ENCODE measurements at places on chromosomes 16 and 17. TPM values are rescaled to one million over a fixed set of nuclear protein-coding genes. Genes with fewer than 3 reads are reported as not detected.
A peak's percentile ranks its signal among the peaks of the same experiment; 100 is the strongest.

DNA sequence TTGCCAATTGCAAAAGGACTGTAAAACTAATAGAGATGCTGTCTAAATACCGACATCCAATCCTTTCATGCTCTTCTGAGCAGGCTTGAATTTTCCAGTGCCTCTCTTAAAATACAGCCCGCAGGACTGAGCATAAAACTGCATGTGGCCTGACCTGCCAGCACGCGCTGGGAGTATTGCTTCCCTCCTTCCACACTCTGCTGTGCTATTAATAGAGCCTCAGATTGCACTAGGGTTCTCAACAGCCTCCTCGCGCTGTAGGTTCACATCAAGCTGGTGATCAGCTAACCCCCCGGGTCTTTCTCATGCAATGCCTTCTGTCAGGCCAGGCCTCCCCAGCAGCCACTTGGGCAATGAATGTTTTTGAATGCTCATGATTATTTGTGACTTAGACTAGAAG lies 14.2 kb upstream of the MSI2 start:
- peaks cover 5% of the 10 kb centered on the region for H3K4me1 ChIP-seq
- DNase-seq, result no peak
- no peak overlapping the region for H3K27ac ChIP-seq
- H3K4me3 ChIP-seq, result no peak overlapping the region
- no peaks in the 10 kb centered on the region for H3K36me3 ChIP-seq

DNA sequence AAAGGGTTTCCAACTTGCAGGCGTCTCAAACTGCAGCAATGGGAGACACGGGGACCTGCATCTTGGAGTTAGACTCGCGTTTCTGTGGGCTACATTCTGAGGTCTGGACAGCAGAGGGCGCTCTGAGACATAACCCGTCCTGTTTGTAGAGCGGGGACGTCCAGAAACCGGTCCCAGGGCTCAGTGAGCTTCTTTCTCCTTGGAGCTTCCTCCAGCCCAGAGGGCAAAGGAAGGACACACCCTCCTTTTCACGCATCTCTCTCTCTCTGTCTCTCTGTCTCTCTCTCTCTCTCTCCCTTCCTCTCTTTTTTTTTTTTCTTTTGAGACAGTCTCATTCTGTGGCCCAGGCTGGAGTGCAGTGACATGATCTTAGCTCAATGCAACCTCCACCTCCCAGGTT lies 19.8 kb downstream of the COX4I1 start:
- H3K4me3 ChIP-seq, result no peak overlapping the region
- H3K4me1 ChIP-seq, result peaks cover 14% of the 10 kb centered on the region
- DNase-seq, result peak; percentile 90
- H3K36me3 ChIP-seq, result no peaks in the 10 kb centered on the region

DNA sequence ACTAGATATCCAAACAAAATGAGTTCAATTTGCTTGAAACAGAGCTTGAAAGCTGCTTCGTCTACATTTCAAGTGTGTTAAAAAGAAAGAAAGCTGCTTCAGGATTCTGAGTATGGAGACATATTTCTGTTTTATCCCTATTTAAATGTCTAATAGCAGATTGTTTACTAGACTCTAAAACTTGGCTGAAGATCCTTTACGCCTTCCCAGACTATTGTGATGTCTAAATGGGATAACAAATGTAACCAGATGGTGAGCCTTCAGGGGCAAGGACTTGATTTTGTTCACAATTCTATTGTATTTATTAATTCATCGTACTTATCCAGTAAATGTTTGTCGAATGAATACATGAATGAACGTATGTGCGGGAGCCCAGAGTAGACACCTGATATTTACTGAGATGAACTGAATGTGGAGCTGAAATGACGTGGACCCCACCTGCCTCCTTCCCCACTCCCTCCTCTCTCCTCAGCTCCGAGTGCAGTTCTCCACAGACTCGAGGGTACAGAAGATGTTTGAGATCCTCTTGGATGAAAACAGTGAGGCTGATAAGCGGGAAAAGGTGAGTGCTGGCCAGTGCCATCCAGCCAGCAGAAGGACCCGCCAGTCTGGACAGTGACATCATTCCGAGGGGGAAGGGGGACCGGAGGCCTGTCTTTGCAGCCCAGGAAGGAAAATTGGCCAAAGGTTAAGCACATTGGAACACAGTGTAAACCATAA lies 5.0 kb downstream of the UNC45B start:
- no peak for DNase-seq
- H3K27ac ChIP-seq, result no peak overlapping the region
- no peaks in the 10 kb centered on the region for H3K36me3 ChIP-seq

DNA sequence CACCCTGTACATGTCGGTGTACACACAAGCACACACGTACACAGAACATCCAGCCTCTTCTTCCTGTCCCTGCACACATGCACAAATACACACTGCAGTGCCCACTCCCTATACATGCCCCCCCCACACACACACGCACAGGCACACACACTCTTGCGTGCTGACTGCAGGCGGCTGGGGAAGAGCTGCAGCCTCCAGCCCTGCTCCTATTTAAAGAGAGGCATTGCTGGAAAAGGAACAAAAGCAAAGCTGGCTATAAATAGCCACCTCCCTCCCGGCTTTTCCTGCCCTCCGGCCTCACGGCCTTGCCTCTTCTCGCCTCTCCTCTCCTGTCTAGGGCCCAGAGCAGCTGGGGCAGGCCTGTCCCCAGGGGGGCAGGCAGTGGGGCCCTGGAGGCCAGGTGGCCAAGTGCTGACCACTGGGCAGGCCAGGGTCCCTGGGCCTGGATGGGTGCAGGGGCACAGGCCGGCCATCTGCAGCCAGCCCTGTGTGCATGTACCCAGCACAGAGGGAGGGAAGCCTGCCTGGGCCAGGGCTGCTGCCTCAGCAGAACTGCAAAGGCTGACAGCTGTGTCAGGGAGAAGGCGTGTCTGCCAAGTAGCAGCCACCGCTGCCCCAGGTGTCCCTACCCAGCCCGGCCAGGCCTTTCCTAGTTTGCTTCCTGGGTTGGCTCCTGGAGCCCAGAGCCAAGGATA lies 25.4 kb downstream of the RTN4RL1 start:
- H3K4me1 ChIP-seq, result peaks cover 11% of the 10 kb centered on the region
- no peaks in the 10 kb centered on the region for H3K27me3 ChIP-seq
- H3K4me3 ChIP-seq, result no peak overlapping the region

DNA sequence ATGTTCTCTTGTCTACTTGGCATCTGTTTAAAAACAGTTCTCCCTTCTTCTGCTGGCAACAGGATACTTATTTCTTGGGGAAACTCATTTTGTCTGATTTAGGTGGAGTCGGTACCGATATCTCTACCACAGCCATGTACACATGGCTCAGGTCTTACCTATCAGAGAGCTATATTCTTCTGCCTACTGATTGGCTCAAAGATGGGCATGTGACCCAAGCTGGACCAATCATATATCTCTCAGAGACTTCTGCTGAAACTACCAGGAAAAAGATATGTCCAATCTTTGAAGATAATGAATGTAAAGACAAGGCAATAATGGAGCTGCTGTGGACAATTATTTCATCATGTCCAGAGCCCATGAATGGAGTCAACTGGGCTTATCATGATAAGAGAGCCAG lies 21.6 kb upstream of the SHISA9 start:
- no peak overlapping the region for H3K4me3 ChIP-seq
- H3K27me3 ChIP-seq, result peaks cover 4% of the 10 kb centered on the region
- H3K4me1 ChIP-seq, result no peaks in the 10 kb centered on the region
- no peaks in the 10 kb centered on the region for H3K36me3 ChIP-seq

GRCh38 chr16:89319886-89320781 lies 102.6 kb downstream of the ZNF778 start:
- peaks cover 17% of the 10 kb centered on the region for H3K36me3 ChIP-seq
- peak overlapping the region; percentile 86 for H3K27ac ChIP-seq
- peak overlapping the region; percentile 52 for H3K4me3 ChIP-seq

- H3K27me3 ChIP-seq, result no peaks in the 10 kb centered on the region
- H3K36me3 ChIP-seq, result no peaks in the 10 kb centered on the region
- no peak overlapping the region for H3K27ac ChIP-seq
- DNase-seq, result no peak
- H3K4me1 ChIP-seq, result no peaks in the 10 kb centered on the region
- H3K4me3 ChIP-seq, result no peak overlapping the region
Measured at GRCh38 chr17:57493625-57494024, 237.3 kb downstream of the MSI2 start.

- peaks cover 7% of the 10 kb centered on the region for H3K27me3 ChIP-seq
- H3K4me3 ChIP-seq, result no peak overlapping the region
Measured at GRCh38 chr17:73589363-73589980, 54.8 kb downstream of the SDK2 start.

The MYOCD gene
- not detected for total RNA-seq

The CHRNE gene
- 0.30 TPM for total RNA-seq

The DCTN5 gene
- total RNA-seq, result 42.9 TPM

The DHX58 gene
- total RNA-seq, result 1.2 TPM

The RRAD gene
- 2.2 TPM for total RNA-seq

Data from HCT116 (cell line).